ENCODE measurements at places on chromosomes 12 and 14.

GRCh38 chr14:61106271-61106958, 125.4 kb downstream of the SLC38A6 start:
- peak; percentile 73 for DNase-seq

DNA sequence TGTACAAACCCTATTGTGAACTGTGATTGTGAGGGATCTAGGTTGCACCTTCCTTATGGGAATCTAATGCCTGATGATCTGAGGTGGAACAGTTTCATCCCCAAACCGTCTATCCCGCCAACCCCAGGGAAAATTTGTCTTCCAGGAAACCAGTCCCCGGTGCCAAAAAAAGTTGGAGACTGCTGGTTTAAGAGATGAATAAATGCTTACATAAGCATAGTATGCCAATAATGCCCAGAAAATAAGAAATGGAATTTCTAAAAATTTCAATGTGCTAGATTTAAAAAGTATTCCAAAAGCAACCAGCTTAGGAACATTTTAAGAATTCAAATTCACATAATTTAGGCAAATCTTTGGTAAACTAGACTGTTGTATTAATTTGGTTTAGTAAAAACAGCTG, 5.4 kb upstream of the RNU6-8 start:
- DNase-seq: no peak

GRCh38 chr12:65951697-65952096, 127.4 kb downstream of the HMGA2 start:
- no peak for DNase-seq

DNA sequence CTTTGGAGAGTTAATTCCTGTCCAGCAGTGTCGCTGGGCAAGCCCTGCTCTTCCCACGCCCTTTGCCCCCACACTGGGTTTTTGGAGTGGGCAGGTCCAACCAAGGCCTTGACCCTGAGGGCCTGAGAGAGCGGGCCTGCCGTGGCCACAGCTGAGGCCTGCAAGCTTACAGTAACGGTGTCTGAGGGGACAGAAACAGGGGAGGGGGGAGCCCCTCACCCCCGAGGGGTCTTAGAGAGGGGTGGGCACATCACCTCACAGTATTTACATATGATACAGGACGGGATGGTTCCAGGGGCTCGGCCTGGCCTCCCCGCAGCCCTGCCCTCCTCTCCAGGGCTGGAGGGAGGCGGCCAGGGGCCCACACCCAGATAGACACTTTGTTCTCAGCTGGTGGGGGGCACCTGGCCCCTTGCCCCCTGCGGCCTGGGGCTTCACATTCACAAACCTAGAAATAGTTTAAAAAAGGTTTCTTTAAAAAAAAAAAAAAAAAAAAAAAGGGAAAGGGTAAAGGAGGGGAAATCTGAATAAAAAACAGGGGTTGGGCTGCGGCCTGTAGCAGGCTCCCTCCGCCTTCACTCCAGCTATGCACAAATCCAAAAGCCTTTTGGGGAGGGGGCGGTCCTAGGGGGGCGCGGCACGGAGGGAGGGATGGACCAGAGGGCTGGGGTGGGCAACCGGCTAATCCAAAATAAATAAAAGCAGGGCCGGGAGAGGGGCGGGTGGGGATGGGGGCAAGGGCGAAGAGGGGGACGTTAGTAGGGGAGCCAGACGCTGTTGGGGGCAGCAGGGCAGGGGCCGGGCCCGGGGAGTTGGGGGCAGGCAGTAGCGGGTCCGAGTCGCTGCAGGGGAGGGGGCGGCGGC, 14.8 kb upstream of the PLA2G1B start:
- DNase-seq: no peak

DNA sequence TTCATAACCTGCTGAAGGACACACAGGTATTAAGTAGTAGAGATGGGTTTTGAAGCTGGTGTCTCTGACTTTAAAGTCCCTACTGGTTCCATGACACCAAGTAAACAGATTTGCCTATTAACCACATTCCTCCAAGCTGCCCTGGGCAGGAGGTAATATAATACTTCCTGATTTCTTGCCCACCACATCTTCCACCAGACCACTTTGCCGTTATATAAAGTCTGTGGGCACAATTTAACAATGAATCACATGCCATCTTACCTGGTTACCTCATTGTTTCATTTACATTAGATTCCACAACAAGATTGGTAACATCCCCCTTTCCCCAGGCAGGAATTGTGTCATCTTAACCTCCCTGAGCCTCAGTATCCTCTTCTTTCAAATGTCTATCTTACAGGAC, 900 bp upstream of the LRRC23 start:
- DNase-seq: no peak

- peak; percentile 61 for DNase-seq
Observed at GRCh38 chr12:32265951-32266350, 133.4 kb upstream of the FGD4 start.

GRCh38 chr14:73393375-73393774, 65.0 kb downstream of the NUMB start:
- DNase-seq: no peak

DNA sequence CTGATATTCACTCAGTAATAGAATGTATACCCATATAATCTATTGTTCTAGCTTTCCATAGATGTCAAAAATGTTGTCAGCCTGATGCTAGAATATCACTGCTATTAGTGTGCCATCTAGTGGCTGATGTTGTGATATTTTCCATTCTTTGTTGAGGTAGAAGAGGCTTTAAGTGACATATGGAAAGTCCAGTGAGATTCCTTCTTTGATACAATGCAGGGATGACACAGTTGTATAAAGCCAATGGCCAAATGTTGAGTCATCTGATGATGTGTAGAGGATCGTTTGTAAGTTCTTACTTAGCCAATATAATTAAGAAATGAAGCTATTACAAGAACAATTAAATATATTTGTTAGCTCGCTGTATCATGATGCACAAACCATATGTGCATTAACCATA, 58.1 kb upstream of the PCED1B start:
- DNase-seq: peak; percentile 90

GRCh38 chr14:20332431-20332787, 670 bp downstream of the CCNB1IP1 start:
- no peak for DNase-seq

- DNase-seq: no peak
Observed at GRCh38 chr14:101250948-101251811, 310.1 kb upstream of the DIO3 start.

DNA sequence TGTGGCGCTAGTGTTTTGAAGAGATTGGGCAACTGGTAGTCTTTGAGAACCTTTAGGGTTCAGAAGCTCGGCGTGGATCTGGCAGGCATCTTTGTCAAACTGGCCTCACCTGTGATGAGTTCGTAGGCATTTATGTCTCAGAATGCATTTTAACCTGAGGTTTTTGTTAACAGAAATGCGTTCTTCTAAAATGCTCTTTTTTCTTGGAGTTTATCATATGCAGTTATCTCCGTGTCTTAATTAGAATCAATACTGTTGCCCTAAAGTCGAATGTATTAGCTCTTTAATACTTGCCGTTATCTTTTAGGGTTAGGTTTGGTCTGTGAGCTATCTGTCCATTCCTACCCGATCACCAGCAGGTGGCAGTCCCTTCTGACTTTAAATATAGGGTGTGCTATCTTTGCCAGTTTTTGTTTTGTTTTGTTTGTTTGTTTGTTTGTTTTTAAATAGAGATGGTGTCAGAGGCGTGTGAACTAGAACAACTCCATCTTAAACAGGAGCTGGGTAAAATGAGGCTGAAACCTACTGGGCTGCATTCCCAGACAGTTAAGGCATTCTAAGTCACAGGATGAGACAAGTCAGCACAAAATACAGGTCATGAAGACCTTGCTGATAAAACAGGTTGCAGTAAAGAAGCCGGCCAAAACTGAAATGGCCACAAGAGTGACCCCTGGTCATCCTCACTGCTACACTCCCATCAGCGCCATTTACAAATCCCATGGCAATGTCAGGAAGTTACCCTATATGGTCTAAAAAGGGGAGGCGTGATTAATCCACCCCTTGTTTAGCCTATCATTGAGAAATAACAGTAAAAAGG, 1.4 kb downstream of the ATF1 start:
- DNase-seq: peak; percentile 51

DNA sequence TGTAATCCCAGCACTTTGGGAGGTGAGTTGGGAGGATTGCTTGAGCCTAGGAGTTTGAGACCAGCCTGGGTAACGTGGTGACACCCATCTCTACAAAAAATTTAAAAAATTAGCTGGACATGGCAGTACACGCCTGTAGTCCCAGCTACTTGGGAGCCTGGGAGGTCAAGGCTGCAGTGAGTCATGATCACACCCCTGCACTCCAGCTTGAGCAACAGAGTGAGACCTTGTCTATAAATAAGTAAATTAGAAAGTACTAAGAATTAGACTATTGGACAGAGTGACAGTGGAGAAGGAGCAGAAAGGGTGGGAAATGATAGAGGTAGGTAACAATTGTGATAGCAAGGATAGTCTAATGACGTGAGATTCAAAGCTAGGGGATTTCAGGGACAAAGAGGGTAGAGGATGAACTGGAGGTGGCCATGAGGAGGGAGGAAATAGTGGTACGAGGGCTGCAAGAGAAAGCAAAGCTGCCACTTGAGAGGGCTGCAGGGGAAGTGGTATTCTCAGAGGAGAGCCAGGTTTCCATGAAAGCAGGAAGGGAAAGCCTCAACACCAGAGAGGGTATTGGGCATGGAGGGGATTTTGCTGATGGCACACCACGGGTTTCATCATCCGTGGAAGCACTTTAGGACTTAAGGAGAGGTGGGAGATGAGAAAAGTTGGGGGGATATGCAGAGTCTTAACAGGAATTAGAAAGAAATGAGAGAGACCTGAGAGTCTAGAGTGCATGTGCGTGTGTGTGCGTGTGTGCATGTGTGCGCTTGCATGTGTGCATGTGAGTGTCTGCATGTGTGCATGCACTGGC, 85.6 kb downstream of the SYNE2 start:
- DNase-seq: no peak

DNA sequence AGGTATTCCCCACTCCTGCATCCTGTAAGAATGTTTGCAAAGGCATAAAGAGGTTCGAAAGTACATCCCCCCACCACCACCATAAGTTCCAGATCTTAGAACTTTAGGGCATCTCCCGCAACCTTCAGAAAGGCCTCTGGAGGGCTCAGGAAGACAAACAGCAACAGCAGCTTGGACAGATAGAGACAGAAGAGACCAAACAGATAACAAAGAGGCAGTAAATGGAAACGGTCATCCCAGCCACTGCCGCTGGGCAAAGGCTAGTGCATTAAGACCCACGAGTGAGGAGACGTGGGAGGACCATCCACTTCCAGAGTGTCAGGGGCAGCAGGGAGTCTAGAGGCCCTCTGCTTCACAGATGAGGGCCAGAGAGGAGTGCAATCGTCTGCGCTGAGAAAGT, 124.3 kb downstream of the CRACR2A start:
- no peak for DNase-seq

GRCh38 chr14:64062381-64063115, 209.7 kb downstream of the SYNE2 start:
- no peak for DNase-seq

DNA sequence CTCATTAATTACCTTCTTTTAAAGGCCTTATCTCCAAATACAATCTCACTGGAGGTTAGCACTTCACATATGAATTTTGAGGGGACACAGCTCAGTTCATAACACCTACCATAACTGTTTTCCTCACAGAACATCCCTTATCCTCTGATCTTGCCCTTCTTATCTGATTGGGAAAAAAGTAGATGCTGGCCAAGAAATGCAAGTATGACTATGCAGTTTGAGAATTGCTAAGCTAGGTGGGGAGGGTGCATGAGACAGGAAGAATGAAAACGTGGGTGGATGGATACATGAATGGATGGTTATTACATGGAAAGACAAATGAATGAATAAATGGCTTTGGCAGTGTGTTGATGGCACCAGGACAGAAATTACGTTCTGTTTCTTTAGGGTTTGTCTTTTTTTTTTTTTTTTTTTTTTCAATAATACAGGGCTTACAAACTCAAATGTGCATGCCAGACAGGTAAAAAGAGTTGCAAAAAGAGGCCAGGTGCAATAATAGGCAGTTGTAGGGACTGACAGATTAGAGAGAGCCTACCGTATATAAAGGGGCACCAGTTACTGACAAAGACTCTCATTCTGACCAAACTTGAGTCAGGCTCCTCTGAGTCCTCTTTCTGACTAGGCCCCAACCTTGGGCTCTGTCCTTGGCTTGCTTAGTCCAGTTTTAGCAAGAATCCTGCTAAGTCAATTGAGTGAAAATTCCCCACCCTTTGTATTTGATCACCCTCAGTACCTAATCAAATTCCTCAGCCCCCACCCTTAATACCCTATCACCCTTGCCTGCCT, 304.9 kb downstream of the ZFP36L1 start:
- no peak for DNase-seq

DNA sequence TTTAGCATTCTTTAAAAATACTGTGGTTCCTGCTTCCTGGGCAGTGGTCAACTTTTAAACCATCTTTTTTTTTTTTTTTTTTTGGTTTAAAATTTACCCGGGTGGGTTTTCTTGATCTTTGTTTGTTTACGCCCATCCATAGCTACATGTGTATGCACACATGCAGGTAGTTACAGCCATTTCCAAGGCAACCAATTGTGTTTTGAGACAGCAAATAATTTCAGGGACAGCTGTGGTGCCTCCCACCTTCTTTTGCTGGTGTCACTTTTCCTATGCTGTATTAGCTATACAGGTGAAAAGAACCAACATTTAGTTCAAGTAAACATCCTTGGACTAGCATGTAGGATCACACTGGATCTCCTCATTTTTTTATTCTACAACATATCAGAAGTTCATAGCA, 52.0 kb upstream of the PSMA6 start:
- DNase-seq: no peak

GRCh38 chr14:90272523-90272922, 16.2 kb downstream of the PSMC1 start:
- peak; percentile 54 for DNase-seq

- no peak for DNase-seq
Observed at GRCh38 chr14:36857136-36857535, 195.5 kb downstream of the PAX9 start.

GRCh38 chr14:57244106-57244505, 24.6 kb downstream of the EXOC5 start:
- DNase-seq: no peak

DNA sequence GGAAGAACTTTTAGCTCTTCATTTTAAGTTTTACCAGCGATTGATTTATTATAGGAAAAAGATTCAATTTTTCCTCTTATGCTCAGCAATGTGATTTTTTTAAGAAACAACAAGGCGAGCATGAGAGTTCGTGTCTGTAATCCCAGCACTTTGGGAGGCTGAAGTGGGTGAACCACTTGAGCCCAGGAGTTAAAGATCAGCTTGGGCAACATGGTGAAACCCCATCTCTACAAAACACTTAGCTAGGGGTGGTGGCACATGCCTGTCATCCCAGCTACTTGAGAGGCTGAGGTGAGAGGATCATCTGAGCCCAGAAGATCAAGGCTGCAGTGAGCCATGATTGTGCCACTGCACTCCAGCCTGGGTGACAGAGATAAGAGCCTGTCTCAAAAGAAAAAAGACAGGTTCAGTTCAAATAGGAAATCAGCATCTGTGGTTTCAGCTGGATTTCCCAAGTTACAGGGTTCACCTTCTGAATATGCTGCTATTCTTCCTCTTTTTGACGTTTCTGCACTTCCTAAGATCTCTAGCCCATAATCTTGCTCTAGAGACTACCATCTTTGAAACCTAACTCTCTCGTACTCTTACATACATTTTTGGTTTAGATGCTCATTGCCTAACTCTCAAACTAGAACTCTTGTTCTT, 274.7 kb downstream of the SEC23A start:
- DNase-seq: peak; percentile 15

- DNase-seq: peak; percentile 17
Observed at GRCh38 chr12:50110762-50111351, 1.2 kb upstream of the COX14 start.

- no peak for DNase-seq
Observed at GRCh38 chr12:44021471-44021971, 185.6 kb downstream of the TMEM117 start.

All from inflammatory macrophage treated with lipopolysaccharide for 1 hour (primary cell).